B cell (primary cell): ENCODE measurements at places on chromosomes 7 and 10. TPM values are rescaled to one million over a fixed set of nuclear protein-coding genes. Genes with fewer than 3 reads are reported as not detected.

GRCh38 chr10:43249962-43250614, 16.8 kb downstream of the RASGEF1A start:
- DNase-seq: no peak
- H3K27me3 ChIP-seq: no peaks in the 10 kb centered on the region
- no peak overlapping the region for H3K27ac ChIP-seq
- no peaks in the 10 kb centered on the region for H3K36me3 ChIP-seq

ADRA2A gene
- polyA plus RNA-seq: 0.01 and 0.03 TPM in 2 replicates

SLC26A3 gene
- not detected in 2 replicates for polyA plus RNA-seq

GRCh38 chr10:43502931-43503330, 66.0 kb downstream of the ZNF487 start:
- no peak for DNase-seq
- no peak overlapping the region for H3K27ac ChIP-seq
- H3K4me3 ChIP-seq: no peak overlapping the region
- no peaks in the 10 kb centered on the region for H3K36me3 ChIP-seq
- no peaks in the 10 kb centered on the region for H3K4me1 ChIP-seq
- H3K27me3 ChIP-seq: no peaks in the 10 kb centered on the region

GRCh38 chr7:88689821-88690220, 69.7 kb upstream of the ZNF804B start:
- no peaks in the 10 kb centered on the region for H3K36me3 ChIP-seq
- no peak overlapping the region for H3K4me3 ChIP-seq
- no peak overlapping the region for H3K27ac ChIP-seq
- H3K27me3 ChIP-seq: no peaks in the 10 kb centered on the region
- H3K4me1 ChIP-seq: no peaks in the 10 kb centered on the region

DNA sequence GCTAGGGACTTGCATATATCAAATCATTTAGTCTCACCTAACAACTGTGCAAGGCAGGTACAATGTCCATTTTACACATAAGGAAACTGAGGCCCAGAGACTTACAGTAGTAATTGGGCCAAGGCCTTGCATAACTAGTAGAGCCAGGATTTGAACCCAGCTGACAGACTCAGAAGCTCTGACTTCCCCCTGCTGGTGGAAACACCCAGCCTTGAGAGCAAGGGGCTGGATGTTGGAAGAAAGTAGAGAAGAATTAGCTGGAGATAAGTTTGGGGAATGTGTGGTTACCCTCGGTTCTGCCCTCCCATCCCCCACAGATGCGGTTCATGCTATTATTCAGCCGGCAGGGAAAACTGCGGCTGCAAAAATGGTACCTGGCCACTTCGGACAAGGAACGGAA, 2.0 kb downstream of the AP1S1 start:
- H3K27me3 ChIP-seq: no peaks in the 10 kb centered on the region
- no peak overlapping the region for H3K27ac ChIP-seq
- no peak for DNase-seq
- H3K4me1 ChIP-seq: peaks cover 10% of the 10 kb centered on the region

TAS2R5 gene
- polyA plus RNA-seq: 1.3 and 2.6 TPM in 2 replicates

CUEDC2 gene
- polyA plus RNA-seq: 49.4 and 57.4 TPM in 2 replicates

- H3K36me3 ChIP-seq: peaks cover 4% of the 10 kb centered on the region
- no peaks in the 10 kb centered on the region for H3K27me3 ChIP-seq
- no peak overlapping the region for H3K27ac ChIP-seq
- DNase-seq: no peak
Measured at GRCh38 chr7:135678612-135679575, 16.6 kb downstream of the STMP1 start.

GAD2 gene
- not detected in 2 replicates for polyA plus RNA-seq

DNA sequence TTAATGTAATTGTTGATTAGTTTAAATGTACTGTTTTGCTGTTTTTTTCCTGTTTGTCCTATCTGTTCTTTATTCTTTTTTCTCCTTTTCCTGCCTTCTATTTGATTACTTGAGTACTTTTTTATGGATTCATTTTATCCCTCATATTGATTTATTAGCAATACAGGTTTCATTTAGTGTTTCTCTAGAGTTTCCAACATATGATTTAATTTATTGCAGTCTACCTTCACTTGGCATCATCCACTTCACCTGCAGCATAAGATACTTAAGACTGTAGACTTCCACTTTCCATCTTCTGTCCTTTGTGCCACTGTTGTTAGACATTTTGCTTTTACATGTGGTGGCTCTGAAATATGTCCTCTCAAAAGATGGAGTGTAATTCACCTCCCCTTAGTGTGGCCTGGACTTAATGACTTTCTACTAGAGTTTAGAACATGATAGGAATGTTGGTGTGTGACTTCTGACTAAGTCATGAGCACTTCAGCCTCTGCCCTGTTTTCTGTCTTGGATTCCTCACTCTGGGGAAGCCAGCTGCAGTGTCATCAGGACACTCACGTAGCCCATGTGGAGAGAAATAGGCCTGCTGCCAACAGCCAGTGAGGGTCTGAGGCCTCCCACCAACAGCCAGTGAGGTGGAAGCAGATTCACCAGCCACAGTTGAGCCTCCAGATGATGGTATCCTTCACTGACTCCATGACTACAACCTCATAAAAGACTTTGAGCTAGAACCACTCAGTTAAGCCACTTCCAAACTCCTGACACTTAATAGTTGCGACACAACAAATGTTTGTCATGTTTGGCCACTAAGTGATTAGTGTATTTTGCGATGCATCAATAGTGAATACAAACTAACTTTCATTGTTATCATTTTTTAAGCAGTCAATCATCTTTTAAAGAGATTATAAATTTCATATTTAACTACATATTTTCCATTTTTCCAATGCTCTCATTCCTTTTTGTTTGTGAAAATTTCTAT, 643.5 kb upstream of the DPP6 start:
- H3K27ac ChIP-seq: no peak overlapping the region
- H3K27me3 ChIP-seq: no peaks in the 10 kb centered on the region
- no peak overlapping the region for H3K4me3 ChIP-seq
- no peak for DNase-seq
- no peaks in the 10 kb centered on the region for H3K36me3 ChIP-seq

DNA sequence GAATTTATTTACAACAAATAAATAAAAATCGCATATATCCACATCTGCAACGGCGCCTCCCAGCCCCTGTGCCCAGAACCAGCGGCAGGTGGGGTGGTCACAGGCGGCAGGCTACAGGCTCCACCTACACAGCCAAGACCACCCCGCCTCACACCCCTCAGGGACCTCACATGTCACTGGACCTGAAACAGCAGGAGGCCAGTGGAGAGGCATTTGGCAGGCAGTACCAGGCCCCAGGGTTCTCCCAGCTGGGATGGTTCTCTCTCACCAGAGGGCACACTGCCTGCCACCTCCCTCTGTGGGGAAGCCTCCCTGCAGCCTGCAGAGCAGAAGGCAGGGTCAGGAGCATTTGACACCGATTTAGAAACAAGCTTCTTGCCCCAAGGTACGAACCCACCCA, 81.5 kb downstream of the MAD1L1 start:
- H3K36me3 ChIP-seq: no peaks in the 10 kb centered on the region
- H3K27me3 ChIP-seq: no peaks in the 10 kb centered on the region
- H3K27ac ChIP-seq: no peak overlapping the region
- no peak overlapping the region for H3K4me3 ChIP-seq
- H3K4me1 ChIP-seq: no peaks in the 10 kb centered on the region
